ENCODE measurements at places on chromosomes 7 and 10.
A peak's percentile ranks its signal among the peaks of the same experiment; 100 is the strongest.

DNA sequence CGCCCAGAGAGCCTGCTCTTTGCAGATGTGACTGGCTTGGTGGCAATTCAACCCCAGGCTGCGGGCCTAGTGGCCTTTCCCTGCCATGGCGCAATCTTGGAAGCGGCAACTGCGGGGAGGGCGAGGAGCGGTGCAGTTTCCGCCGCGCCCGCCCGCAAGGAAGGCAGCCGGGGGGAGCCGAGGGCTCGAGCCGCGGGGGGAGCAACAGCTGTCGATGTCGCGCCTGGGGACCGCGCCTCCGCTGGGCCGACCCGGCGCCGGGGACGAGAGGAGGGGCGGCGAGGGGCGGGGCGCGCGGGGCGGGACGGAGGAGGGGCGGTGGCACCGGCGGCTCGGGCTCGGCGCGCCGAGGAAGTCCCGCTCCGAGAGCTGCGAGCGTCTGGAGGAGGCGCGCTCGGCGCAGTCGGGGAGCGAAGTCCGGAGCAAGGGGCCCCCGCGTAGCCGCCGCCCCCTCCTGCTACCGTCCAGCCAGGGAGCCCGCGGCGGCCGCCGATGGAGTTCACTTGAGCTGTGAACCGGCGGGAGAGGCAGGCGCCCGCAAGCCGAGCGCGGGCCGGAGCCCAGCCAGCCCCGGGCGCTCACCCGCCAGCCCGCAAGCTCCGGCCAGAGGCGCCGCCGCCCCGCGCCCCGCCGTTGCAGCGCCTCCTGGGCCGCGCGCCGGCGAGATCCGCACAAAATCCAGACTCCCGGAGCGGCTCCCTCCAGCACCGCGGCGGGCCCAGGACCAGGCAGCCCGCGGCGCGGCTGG is 438.1 kb upstream of the GALNT17 start:
- peak; percentile 44 for ATAC-seq

- peak; percentile 6 for ATAC-seq
Measured at GRCh38 chr10:96830511-96831199, 1.4 kb upstream of the LCOR start.

DNA sequence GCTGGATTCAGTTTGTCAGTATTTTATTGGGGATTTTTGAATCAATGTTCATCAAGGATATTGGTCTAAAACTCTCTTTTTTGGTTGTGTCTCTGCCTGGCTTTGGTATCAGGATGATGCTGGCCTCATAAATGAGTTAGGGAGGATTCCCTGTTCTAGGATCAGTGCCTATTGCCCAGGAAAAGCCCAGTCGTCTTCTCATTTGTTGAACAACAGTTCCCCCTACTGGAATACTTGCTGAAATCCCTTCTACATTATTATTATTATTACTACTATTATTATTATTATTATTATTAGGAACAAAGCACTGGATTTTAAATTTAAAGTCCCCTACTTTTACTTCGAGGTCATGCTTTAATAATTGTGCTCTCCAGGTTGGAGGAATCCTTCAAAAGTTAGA is 528.9 kb downstream of the MAGI2 start:
- no peak for ATAC-seq

GRCh38 chr10:132407846-132408278 is 10.9 kb downstream of the PWWP2B start:
- ATAC-seq = no peak

GRCh38 chr10:79356104-79356503 is 8.8 kb downstream of the PPIF start:
- no peak for ATAC-seq

DNA sequence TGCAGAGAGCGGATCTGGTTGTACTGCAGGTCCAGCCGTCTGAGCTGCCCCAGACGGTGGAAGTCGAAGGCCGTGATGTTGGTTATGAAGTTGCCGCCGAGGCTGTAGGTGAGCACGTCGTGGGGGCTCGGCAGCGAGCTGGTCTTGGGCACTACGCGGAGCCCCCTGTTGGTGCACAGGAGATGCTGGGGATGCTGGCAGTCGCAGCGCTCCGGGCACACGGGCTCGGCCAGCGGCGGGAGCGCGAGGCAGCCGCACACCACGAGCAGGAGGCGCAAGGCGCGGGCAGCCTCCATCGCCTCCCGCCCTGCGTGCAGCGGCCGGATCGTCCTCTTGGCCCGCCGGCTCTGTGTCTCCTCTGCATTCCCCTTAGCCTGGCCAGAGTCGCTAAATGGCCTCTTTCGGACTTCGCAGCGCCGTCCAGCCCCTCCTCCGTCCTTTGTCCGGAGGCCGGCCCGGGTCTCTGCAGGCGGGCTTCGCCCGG is 337 bp downstream of the TRIL start:
- no peak for ATAC-seq

DNA sequence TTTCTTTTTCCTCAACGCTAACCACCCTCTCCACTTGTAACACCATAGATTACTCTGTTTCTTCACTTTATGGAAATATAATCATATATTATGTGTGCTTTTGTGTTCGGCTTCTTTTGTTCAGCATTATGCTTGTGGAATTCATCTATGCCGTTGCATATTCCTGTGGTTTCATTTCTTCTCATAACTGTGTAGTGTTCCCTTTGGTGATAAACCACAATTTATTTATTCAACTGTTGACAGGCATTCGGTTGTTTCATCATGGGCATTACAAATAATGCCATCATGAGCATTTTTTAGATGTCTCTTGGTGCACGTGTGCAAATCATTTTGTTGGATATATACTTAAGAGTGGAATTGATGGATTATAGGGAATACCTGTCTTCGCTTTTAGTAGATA is 12.1 kb downstream of the AVL9 start:
- no peak for ATAC-seq
